Mesenteric fat pad (tissue), 1 donor: ENCODE measurements at places on chromosomes 3 and 15.

DNA sequence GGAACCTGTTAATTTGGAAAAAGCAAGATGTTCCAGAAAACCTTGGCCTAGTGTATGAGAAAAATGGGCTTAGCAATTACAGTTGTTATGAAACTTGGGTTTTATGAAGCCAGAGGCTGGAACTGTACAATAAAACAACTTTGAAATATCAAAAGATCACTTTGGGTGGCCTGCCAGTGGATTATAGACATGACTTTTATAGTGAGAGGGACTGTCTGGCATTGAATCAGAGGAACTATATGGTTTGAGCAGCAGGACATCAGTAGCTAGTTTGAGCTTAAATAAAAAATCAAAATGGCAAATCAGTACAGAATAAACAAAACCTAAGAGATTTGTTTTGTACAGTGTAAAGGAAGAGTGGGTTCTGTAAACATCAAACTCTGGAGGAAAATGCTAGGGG, 115.0 kb upstream of the PTPRG start:
- DNase-seq: no peak

GRCh38 chr15:33114374-33114717, 80.2 kb downstream of the FMN1 start:
- DNase-seq: no peak

- DNase-seq: no peak
Observed at GRCh38 chr15:97153356-97153965, 807.0 kb upstream of the ARRDC4 start.

DNA sequence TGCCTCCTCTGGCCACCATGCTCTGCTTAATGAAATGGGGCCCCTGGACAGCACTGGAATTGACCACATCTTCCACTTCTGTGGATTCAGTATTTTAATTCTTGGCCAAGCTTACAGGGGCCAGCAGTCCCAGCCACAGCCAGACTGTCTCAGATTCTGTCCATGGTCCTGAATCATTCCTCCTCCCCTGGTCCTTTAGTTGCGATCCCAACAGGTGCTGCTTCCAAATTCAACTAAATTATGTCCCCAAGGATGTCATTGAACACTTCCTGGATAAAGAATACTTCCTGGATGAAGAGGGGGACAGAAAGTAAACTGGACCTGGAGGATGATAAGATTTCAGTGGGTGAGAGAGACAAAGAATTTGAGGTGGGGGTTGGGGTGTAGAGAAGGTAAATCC, 111.1 kb upstream of the FOXB1 start:
- DNase-seq: no peak

GRCh38 chr3:138675393-138675792, 66.8 kb downstream of the FAIM start:
- DNase-seq: no peak

- DNase-seq: no peak
Observed at GRCh38 chr3:143786219-143787191, 61.8 kb downstream of the SLC9A9 start.

- DNase-seq: no peak
Observed at GRCh38 chr3:71779674-71780377, 5.1 kb downstream of the PROK2 start.

GRCh38 chr15:49831206-49831965, 210.5 kb downstream of the DTWD1 start:
- no peak for DNase-seq

GRCh38 chr3:193852901-193853300, 259.9 kb downstream of the OPA1 start:
- DNase-seq: no peak

DNA sequence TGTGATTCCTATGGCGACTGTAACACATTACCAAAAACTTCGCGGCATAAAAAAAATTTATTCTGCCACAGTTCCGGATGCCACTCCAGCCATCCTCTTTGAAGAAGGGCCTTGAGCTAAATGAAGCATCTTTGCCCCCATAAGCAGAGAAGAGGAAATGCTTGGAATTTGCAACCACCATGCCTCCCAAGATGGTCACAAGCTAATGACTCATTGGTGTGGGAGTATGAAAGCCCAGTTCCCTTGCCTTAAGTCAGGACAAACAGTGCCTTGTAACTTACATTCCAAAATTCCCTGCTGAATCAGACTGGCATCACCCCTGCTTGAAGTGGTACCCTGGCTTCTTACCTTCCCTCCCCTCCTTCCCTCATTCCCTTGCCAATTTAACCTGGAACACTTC, 1077.4 kb downstream of the EPHA3 start:
- no peak for DNase-seq

DNA sequence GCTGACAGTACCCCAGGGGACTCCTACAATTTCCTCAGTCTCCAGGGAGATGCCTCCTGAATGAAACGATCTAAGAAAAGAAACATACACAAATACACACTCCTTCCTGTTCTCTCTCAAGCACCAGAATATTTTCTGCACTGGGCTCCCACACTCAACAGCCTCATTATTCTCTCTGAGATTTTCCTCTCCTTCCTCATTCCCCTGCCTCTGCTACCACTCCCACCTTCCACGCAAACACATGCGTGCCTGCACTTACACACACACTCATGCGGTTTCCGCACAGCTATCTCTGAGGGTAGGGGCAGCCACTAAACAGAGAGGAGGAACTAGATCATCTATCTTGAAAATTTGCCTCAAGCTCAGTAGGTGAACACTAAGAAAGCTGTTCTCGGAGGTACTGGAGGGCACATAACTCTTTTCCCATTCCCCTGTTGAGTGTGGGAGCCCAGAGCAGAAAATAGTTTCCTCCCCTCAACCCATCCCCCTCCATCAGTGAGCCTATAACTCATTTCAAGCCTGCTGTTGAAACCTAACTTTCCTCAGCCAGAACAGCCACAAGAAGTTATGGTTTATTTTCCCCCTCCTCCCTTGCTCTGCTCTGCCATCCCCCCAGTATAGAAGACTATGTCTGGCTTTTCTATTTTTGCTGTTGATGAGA, 30.5 kb upstream of the TIPARP start:
- no peak for DNase-seq

GRCh38 chr15:79322945-79323344, 12.0 kb downstream of the TMED3 start:
- no peak for DNase-seq

GRCh38 chr3:170813266-170813665, 56.7 kb downstream of the RPL22L1 start:
- no peak for DNase-seq

- DNase-seq: no peak
Observed at GRCh38 chr15:97234851-97235610, 725.5 kb upstream of the ARRDC4 start.

DNA sequence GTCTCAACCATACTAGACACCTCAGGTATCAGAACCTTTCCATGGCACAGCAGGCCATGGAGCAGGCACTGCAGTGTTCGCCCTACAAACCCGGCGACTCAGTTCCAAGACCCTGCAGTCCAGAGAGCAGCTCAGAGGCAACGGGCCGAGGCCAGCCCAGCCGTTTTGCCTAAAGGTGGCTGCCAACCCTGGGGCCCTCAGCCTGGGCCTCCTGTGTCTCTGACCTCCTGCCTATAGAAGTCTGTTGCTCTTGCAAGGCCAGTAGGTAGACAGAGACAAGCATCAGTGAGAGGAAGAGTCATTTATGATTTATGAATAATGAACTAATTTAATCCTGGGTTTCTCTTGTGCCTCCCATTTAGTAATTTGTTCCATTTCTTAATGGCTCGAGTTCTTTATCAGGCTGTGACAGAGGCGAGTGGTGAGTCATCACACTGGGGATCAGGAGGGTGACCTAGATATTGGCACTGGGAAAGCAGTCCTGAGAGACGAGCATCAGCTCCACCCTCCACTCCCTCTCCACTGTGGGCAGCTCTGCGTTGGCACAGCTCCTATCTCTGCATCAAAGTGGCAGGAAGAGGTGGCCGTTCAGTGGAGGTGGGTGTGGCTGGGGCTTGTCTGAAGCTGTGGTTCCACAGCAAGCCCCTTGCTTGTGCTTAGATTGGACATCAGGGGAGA, 79.8 kb downstream of the ABHD5 start:
- no peak for DNase-seq

GRCh38 chr3:158663246-158663645, 9.2 kb downstream of the LXN start:
- no peak for DNase-seq

GRCh38 chr3:110512961-110513360, 558.7 kb upstream of the NECTIN3 start:
- no peak for DNase-seq

DNA sequence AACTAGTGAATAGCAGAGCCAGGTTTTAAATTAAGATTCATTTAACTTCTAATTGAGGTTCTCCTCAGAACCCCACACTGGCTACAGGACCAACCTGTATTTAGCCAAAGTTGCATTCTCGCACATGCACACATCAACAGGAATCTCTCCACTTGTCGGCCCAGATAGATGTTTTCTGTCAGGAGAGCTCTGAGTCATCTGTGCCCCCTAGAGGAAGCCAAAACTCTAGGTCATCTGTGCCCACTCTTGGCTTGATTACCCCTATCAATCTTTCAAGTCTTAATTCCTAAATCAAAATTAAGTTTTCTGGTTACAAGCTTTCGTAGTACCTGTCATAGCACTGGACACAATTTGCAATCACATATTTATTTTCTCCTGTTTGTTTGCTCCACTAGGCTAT, 104.9 kb upstream of the EOMES start:
- no peak for DNase-seq

DNA sequence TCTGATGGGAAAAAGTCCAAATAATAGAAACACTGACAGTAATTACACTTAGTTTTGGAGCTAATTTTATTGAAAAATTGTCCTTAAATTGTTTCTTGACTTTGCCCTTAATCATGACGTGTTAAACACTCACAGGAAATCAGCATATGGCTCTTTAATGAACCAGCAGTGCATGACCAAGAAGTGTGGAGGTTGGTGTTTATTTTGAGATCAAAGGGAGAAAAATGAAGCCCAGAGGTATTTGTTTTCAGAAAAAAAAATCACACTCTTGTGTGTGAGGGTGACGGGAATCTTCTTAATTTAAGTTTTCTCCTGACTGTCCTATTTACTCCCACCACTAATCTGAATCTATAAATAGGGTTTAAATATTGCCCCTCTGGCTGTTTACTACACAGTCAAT, 28.8 kb upstream of the SYNM start:
- DNase-seq: no peak

DNA sequence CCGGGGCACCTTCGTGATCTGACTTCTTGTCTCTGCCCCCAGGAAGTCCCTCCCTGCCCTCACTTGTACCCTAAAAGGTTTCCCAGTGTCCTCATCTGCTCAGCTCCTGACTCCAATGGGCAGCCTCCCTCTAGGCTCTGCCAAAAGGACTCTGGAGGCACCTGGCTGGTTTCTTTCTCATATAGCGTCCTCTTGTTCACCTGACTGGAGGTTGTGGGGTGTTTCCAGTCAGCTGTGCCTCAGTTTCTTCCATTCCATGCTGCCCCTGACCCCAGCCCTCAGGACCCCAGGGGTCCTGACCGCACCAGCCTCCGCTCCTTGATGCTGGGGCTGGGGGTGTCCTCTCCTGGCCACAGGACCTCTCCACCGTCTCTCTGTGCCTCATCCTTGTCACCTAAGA, 2.5 kb downstream of the PRR23E start:
- DNase-seq: no peak

DNA sequence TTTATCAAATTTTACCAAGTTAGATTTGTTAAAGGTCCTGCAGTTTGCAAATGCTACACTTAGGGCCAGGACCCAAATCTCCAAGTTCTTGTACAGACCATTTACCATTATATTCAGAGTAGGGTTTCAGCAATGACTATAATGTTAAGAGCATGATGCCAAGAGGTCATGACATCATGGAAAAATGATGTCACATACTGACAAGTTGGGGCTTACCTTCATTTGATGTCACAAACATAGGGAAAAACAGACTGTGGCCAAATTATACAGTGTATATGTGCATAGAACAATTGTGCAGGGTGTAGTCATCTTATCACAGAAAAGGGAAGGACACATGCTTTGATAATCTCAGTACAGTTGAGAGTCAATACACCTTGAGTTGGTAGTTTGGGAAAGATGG, 10.1 kb upstream of the THRB start:
- no peak for DNase-seq

DNA sequence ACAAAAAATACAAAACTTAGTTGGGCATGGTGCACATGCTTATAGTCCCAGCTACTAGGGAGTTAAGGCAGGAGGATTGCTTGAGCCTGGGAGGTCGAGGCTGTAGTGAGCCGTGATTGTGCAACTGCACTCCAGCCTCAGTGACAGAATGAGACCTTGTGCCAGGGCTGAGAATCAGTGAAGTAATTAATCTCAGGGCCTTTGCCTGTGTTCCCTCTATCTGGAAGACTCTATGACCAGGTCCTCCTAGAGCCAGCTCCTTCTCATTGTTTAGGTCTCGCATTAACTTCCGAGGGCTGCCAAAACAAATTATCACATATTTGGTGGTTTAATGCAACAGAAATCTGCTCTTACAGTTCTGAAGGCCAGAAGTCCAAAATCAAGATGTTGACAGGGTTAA, 41.4 kb upstream of the FLNB start:
- no peak for DNase-seq

DNA sequence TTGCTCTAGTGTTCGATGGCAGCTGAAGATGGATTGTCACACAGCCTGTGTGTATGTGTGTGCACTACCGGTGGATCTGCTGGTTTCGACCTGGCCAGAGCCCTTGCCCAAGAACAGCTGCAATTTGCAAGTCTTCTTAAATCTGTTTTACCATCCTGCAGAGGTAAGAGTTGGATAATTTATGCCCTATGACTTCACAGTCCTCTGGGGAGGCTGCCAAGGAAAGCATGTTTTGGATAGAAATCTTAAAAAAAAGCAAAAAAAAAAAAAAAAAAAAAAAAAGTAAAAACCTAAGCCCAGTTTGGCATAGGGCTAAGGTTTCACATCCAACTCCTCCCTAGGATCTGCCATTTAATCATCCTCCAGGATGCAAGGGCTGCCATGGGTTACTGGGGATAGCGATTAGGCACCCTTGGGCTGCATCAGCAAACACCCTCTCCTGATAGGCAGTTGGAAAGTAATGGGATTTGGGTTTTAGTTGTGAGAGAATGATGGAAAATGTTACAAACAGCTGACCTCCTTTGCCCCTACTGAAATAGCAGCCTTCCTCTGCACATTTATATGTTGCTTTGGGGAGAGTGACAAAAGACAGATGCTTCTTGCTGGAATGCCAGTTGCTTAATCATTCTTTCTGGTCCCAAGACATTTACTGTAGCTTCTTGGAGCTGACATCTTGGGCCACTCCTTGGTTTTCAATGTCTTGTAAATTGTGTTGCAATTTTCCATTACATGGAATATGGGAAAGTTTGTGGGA, 35.4 kb downstream of the CD200R1L start:
- no peak for DNase-seq

DNA sequence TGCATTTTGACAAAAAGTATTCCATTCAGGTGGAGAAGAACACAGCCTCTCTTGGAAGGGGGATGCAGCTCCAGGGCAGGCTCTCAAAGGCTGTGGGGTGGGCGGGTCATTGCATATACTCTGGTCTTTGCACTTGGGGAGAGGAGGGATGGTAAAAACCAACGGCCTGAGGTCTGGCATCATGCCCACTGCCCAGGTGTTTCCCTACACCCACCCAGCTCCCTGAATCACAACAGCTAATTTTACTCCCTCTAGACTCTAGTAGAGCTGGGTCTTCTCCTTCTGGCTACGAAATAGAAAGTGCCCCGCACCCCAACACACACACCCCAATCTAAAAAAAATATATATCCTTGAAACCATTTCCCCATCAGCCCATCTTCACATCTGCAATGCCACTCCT, 1.0 kb downstream of the MYLK start:
- DNase-seq: no peak
